ENCODE measurements at places on chromosomes 13 and 19.

DNA sequence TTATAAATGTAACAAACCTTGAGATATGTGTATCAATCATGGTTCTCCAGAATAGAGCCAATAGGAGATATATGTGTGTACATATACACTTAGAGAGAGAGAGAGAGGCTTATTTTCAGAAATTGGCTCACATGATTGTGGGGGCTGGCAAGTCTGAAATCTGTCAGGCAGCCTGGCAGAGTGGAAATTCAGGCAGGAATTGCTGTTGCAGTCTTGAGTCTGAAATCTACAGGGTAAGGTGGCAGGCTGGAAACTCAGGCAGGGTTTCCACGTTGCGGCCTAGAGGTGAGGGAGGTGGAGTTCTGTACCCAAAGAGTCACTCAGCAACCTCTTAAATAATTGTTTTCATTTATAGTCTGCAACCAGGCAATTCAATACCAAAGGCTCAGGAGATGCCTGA is 218.4 kb downstream of the B3GLCT start:
- no peak for DNase-seq

DNA sequence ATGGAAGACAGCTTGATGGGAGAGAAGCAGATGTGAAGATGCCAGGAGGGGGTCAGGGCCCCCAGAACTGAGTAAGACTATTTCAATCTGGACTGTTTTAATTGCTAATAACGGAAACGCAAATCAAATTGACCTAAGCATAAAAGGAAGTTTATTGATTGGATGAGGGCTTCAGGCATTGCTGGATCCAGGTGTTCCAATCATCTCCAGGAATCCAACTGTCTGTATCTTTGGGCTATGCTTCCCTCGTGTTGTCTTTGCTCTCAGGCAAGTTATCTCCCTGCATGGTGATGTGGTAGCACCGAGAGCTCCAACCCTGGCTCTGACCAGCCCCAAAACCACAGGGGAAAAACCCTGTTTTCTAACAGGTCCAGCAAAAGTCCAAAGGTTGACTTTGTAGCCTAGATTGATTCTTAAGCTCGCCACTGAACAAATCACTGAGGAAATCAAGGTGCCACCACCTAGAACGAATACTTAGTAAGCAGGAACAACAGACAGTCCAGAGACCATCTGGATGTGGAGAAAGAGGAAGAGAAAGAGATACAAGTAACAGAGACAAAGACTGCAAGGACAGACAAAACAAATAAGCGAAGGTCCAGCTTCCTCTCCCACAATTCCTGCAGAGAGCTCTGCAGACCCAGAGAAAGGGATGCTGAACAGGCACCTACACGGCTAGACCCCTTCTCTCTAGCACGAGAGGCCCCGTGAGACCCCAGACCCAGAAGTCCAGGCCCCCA is 1.2 kb upstream of the C19orf81 start:
- no peak for DNase-seq

DNA sequence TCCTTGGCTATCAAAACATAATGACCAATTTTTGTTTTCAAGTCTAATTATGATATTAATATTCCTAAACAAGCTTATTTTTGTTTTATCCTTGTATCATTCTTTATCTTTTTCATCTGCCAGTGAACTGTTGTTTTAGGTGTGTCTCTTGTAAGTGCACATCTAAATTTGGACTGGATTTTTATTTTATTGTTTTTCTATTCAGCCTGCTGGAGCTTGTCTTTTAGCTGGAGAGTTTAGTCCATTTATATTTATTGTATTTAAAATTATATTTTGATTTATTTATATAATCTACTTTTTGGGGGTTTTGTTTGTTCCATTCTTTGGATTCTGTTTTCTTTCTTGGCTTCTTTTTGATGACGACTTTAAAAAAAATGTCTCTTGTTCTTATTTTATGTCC is 159.0 kb downstream of the PCCA start:
- no peak for DNase-seq

DNA sequence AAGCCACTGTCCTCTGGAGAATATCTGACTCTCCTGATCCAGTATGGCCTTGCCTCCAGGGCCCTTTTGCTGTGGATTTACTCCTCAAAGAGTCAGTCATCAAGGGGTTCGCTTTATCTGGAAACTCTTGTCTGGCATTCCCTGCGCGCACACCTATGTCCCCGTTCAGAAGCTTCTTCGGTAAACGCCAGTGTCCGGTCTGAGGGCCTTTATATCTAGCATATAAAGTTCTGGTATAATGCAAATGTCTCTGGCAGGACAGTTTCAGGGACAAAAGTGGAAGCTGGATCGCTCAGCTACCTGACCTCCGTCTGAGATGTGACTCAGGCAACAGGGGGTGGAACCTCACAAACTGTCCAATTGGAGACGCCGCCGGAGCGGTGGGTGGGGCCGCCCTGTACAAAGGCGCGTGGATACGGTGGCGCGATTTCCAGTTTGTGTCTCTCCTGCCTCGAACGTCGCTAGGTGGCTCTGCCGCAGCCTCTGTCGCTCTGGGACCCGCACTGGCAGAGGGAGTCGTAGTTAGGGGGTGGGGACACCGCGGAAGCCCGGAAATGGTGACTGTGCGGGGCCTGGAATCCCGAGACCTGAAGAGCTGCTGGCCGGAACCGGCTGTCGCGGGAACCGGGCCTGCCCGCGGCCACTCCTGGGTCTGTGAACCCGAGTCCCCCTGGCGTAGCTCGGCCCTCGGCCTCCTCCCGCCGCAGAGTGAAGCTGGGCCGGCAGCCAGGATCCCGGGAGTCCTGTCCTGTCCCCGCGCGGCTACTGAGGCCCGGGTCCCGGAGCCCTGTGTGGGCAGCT is 10.6 kb upstream of the ZNF709 start:
- DNase-seq = peak; percentile 69

DNA sequence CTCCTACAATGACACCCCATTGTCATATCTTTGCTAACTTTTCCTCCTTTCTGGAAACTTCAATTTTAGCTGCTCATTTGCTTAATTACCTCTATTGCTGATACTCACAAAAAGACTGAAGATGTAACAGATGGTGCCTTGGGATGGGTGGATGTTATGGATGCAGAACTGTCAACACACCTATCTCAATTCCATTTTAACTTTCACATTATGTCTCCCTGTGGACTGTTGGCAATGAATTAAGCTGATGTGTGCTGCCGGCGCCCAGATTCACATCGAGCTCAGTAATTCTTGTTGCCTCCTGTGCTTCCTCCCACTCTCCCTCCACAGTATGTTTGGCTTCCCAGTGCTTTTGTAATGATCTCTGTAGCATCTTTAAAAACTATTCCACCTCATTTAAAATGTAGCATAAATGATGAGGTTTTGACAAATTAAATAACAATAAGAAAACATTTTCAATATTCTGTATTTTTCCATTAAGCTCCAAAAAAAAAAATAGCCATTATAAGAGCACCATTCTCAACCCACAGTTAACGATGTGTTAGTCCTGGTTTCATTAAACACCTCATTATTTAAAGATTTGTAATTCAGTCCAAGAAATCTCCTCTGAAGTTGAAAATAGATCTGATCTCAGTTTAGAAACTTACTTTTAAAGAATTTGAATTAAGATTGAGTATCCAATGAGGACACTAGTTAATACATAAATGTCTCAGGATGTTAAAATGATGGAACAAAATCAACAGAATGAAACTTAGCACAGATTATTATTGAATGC is 99.9 kb upstream of the FAM216B start:
- no peak for DNase-seq

DNA sequence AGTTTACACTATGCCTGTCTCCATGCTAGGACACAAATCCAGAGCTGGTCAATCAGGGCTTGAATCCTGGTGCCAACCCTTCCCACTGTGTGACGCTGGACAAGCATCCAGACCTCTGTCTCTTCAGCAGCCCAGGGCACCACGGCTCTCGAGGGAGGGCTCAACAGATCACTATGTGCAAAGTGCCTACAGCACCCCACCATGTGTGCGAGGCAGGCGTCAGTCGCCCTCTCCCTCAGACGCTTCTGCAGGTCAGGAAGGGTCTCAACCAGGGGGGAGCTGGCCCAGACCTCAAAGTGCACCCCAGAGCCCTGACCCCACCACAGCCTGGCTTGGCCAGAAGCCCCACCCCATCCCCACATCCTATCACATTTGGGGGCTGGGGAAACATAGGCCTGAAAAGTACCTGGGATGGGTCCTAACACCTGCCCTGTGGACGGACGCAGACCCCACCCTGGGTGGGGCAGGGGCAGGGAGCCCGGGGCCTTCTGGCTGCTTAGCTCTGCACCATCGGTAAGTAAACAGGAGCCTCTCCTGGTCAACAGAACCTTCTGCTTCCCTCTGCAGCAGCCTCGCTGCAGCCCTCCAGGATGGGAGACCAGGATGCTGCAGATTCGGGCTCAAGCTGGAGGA is 2.9 kb upstream of the C2CD4C start:
- no peak for DNase-seq
